Tongue (tissue), 3 donors: ENCODE measurements at places on chromosomes 1 and 21.

DNA sequence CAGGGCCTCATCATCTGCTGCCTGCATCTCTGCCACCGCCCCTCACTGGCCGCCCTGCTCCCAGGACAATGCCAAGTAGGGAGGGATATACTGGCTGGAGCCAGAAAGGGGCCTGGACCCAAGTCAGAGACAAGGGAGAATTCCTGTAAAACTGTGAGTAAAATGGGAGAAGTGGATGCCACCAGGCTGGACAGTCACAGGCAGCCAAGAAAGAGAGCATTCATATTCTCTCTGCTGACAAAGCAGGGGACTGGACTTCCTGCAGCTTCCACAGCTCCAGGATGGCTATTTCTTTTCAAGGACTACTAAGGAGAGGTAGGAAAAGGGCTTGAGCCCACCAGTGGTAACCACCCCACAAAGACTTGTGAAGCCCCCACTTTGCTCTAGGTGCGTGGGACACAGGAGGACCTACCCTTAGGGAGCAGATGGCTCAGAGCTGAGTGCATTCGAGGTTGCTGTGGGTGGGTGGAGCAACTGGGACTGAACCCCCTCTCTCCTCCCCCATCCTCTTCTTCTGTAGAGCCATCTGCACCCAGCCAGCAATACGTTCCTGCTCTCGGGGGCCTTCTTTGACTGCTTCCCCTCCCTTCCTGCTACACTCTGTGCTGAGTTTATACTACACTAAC lies 57.5 kb downstream of the GLIS1 start:
- no peak for DNase-seq

GRCh38 chr1:167077128-167077867 lies 12.9 kb downstream of the GPA33 start:
- no peak for DNase-seq

GRCh38 chr1:22104094-22104493 lies 38.8 kb downstream of the WNT4 start:
- DNase-seq = no peak

DNA sequence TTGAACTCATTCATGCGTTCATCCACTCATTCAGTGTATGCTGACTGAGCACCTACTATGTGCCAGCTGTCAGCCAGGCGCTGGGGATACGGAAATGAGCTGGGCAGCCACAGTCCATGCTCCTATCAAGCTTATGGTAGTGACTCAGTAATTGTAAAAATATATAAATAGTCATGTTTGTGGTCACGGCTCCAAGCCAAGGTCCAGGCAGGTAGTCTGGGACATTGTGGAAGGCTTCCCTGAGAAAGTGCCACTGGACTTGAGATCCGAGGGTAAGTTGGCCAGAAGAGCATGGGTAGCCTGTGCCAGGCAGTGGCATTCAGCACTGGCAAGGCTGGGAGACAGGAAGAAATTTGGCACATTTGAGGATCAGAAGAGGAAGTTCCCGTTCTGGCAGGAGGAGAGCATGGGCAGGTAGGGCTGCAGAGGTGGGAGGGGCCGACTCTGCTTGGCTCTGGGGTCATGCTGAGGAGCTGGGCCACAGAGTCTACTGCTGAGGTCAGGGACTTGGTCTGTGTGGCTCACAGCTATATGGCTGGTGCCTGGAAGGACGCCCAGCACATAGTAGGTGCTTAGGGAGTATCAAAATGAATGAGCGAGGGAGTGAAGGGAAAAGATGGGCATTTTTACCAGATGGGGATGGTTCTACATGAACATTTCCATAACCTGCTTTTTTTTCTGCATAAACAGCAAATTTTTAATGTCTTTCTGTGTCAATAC lies 6.9 kb downstream of the PTPRF start:
- DNase-seq = no peak

- no peak for DNase-seq
Observed at GRCh38 chr1:231011963-231012362, 28.1 kb downstream of the FAM89A start.

- DNase-seq = no peak
Observed at GRCh38 chr1:5856246-5856815, 135.9 kb downstream of the NPHP4 start.

- DNase-seq = no peak
Observed at GRCh38 chr1:107990606-107991005, 25.6 kb upstream of the VAV3 start.

DNA sequence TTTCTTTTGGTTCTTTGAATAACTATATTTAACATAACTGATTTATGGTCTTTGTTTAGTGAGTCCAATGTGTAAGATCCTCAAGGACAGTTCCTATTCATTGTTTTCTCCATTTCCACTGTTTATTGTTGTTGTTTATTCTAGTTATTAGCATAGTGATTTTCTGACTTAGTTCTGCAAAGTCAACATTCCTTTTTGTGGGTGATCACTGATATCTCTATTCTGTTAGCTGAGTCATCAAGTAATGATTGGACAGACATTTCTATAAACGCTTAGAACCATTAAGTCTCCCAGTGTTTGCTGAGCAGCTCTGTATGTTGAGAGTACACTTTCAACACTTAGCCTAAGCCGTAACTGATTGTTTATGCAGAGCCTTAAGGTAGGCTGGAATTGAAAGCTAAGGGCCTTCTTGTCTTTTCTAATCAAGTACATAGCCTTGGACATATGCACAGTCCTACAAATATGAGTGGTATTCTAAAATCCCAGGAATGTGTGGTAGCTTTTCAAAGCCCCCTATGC lies 87.1 kb downstream of the SLC5A9 start:
- DNase-seq = no peak

DNA sequence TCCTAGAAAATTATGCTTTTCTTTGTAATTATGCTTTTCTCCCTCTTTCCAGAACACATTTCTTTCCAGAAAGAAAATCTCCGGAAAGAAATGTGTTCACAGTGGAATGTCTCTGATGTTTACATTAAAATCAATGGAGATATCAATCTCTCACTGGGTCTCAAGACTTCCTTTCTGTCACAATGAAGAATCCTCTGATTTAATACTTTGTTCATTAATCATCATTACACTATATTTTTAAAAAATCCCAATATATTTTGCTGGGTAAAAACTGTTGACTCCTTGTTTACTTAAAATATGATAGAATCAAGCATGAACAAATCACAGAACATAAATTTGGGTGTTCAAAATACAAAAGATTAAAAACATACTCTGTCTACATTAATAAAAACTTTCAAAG lies 26.3 kb upstream of the TGFBR3 start:
- DNase-seq = no peak

- no peak for DNase-seq
Observed at GRCh38 chr1:205257735-205258134, 30.0 kb downstream of the TMCC2 start.

GRCh38 chr1:115312742-115313141 lies 25.3 kb downstream of the NGF start:
- DNase-seq = no peak

GRCh38 chr1:22375601-22376000 lies 76.0 kb upstream of the ZBTB40 start:
- no peak for DNase-seq

GRCh38 chr1:101484689-101485338 lies 248.0 kb downstream of the S1PR1 start:
- peak; percentile 86 for DNase-seq

- no peak for DNase-seq
Observed at GRCh38 chr1:116127123-116127847, 16.1 kb downstream of the MAB21L3 start.

DNA sequence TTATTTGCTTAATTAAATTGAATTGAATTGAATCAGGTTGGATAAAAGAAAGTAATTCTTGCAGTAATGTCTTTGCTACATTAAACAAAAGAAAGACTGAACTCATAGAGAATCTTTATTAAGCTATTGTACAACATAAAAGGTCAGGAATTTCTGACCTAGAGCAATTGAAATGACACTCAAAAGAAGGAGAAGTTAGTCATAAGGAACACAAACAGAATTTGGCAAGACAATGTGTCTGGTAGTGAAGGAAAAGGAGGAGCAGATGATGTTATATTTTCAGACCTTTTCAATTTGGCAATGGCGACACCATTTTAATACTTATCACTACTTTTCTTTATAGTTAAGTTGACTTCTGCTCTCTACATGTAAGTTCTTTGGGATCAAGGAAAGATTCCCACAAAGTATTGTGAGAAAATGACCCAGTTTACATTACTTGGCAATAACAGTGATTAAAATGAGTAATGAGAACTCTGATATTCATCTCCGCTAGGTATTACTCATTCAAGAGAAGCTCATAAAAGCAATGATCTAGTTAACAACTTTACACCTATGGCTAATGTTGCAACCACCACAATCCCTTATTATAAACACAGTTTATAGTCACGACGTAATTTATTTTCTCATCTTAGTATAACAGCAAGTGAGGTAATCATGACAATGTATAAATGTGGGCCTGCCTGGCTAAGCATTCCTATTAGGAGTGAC lies 14.7 kb upstream of the KRTAP21-1 start:
- no peak for DNase-seq

GRCh38 chr21:45332415-45332814 lies 44.7 kb upstream of the POFUT2 start:
- no peak for DNase-seq

- no peak for DNase-seq
Observed at GRCh38 chr1:197444755-197445154, 176.7 kb downstream of the CRB1 start.

- no peak for DNase-seq
Observed at GRCh38 chr1:23029337-23029736, 10.1 kb downstream of the KDM1A start.

GRCh38 chr1:116911779-116912469 lies 2.2 kb downstream of the PTGFRN start:
- no peak for DNase-seq

GRCh38 chr1:36606641-36607262 lies 124.0 kb upstream of the CSF3R start:
- DNase-seq = no peak
